Stimulated activated CD8-positive, alpha-beta memory T cell treated with anti-CD3 and anti-CD28 coated beads, Interleukin-12 subunit alpha, Interleukin-12 subunit beta, amount 100 ng/mL, for 4 hours (primary cell): ENCODE measurements at places on chromosomes 5 and 9.

- DNase-seq = no peak
Measured at GRCh38 chr9:107847978-107848964, 358.7 kb upstream of the KLF4 start.

GRCh38 chr9:120914396-120914795, 12.2 kb downstream of the TRAF1 start:
- no peak for DNase-seq

- no peak for DNase-seq
Measured at GRCh38 chr5:1899201-1899600, 16.5 kb upstream of the IRX4 start.

- DNase-seq = no peak
Measured at GRCh38 chr9:85895685-85896084, 45.3 kb upstream of the NAA35 start.

DNA sequence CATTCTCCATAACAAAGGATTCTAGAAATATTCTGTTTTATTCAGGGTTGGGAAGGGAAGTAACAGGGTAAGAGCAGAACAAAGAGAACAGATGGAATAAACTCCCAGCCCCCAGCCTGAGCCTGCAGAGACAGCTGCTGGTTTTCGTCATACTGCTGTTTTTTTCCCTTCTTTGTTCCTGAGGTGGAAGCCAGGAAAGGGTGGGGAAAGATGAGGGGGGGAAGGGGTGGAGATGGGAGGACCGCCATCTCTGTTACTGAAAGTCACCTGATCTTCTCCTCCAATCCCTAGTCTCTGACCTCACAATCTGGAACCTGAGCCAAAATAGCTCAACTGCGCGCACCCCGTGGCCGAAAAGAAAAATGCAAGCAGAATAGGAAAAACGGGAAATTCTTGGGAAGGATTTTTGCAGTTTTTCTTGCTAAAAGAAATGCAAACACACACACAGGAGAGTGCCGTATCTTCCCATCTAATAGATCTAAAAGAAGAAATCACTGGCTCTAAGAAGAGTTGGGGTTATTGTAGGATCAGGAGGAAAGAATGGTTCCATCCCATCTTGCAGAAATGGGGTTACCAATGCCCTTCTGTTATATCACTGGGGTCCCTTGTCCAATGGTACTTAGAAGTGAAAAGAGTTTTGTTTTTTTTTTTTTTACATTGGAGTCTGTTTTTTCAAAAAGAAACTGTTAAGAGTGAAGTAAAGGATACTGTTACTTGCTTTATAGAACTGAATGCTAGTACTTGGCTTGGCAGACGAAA, 57.9 kb downstream of the DIAPH1 start:
- no peak for DNase-seq

DNA sequence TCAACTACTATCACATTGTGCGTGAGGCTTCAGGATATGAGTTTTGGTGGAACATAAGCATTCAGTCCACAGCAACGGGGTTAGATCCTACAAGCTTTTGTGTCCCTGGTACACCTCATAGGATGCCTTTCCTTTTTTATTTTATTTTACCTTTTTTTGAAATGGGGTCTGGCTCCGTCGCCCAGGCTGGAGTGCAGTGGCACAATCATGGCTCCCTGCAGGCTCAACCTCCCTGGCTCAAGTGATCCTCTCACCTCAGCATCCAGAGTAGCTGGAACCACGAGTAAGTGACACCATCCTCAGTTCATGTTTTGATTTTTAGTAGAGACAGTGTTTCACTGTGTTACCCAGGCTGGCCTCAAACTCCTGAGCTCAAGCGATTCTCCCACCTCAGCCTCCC, 86.0 kb upstream of the RAI14 start:
- no peak for DNase-seq

GRCh38 chr5:73592551-73592950, 27.0 kb downstream of the UTP15 start:
- DNase-seq = no peak

DNA sequence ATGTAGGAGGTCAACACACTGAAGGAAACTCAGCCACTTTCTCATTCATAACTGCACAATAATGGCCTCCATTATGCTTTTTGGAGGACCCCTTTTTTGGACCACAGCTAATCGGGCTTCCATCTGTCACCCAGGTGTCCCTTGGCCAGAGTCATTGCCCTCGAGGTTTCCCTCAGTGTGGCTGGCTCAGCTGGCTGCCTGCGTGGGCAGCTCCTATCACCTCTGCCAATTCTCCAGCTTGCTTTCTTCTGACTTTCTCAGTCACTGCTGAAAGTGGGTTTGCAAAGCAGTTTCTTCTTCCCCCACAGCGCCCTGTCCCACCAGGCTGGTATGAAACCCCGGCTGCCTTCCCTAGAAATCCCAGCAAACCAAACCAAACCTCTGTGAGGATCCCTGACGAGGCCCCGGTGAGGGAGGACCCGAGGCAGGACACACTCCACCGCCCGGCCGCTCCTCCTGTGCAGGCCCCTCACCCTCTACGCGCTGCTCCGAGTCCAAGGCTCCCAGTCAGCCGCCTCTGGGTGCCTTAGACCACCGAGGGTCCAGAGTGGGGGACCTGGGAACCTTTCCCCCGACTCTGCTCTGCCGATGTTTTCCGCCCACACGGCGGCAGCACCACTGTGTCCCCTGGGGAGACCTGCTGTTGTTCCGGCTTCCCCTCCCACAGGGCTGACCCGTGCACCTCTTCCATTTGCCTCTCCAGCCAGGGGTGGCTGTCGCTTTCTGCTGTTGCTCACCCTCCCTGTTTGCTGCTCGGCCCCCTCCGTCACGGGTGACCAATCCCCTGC, 109.5 kb downstream of the TENT4A start:
- DNase-seq = no peak

- no peak for DNase-seq
Measured at GRCh38 chr5:25006237-25006636, 361.5 kb upstream of the CDH10 start.

DNA sequence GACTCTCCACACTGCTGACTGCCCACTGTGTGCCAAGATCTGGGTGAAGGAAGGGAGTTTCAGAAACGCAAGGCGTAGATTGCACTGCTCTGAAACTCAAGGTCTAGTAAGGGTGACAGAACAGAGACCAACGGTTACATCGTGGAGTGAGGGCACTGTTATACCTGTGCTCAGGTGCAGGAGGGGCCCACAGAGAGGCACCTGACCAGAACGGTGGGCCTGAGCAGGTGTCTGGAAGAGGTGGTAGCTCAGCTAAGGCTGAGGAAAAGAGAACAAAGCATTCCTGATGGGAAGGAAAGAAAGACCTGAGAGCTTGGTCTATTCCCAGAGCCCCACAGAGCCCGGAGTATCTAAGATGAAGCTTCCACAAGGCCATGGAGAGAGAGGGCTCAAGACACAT, 267.2 kb downstream of the MED10 start:
- no peak for DNase-seq

- DNase-seq = no peak
Measured at GRCh38 chr9:16964228-16964627, 93.8 kb upstream of the BNC2 start.

- no peak for DNase-seq
Measured at GRCh38 chr9:1208157-1208556, 158.0 kb downstream of the DMRT2 start.

GRCh38 chr5:175895215-175895614, 23.8 kb downstream of the CPLX2 start:
- DNase-seq = no peak

GRCh38 chr5:62082370-62082801, 223.6 kb upstream of the KIF2A start:
- DNase-seq = no peak

GRCh38 chr5:116297296-116297814, 212.5 kb downstream of the COMMD10 start:
- no peak for DNase-seq

- DNase-seq = no peak
Measured at GRCh38 chr5:59357381-59357977, 536.0 kb downstream of the PDE4D start.

DNA sequence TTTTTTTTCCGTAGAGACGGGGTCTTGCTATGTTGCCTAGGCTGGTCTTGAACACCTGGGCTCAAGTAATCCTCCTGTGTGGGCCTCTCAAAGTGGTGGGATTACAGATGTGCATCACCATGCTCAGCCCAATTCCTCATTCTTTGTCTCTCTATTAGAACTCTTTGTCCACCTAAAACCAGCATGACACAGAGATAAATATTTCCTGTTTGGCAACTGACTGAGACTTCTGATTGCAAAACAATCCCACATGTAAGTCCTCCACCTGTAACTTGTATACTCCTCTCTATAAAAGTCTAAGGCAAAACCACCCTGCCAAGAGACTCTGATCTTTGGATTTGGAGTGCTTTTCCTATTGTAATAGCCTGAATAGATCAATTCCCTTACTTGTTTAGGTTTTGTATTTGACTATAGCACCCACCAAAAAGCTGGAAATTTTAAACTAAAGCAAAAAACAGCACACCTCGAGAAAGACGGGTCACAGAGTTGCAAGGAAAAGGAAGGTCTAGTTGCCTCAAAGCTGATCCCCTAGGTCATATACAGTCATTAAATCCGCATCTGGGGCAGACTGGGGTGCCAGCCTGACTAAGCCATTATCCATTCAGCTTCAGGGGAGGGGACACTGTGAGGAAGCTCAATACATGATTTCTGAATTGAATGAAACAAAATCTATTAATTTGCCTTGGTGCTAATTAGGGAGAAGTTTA, 13.5 kb upstream of the KIF27 start:
- DNase-seq = no peak

DNA sequence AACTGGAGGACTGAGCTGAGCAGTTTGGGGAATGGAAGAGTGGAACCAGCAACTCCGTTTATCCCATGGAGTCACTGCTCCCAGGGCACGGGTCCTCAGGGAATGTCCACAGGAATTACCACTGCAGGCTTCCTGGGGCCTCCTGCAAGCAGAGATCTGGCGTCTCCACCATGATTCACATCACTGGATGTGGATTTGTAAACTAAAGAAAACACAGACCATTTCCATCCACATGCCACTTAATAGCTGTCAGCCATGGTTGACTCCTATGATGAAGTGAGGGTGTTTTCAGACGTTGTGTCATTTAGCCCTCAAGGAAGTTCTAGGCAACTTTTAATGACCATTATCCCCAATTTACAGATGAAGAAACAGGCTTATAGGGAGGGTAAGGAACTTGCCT, 30.2 kb downstream of the SNCAIP start:
- DNase-seq = no peak

DNA sequence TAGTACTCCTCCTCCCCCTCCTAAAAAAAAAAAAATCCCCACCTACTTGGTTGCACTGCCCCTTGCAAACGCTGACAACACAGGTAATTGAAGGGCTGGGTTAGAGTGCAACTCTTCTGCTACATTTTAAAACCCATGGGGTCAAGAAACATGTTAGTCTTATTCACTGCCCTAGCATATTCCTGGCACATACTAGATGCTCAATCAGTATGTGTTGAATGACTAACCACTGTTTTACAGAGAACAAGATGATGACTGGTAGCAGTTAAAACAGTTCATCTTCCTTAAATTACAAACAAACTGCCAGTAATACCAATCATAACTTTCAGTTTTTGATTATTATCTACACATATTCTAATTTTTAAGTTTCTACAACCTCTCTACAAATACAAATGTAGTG, 124.4 kb downstream of the NFIB start:
- DNase-seq = no peak

GRCh38 chr9:111467778-111468367, 16.3 kb downstream of the ECPAS start:
- no peak for DNase-seq

DNA sequence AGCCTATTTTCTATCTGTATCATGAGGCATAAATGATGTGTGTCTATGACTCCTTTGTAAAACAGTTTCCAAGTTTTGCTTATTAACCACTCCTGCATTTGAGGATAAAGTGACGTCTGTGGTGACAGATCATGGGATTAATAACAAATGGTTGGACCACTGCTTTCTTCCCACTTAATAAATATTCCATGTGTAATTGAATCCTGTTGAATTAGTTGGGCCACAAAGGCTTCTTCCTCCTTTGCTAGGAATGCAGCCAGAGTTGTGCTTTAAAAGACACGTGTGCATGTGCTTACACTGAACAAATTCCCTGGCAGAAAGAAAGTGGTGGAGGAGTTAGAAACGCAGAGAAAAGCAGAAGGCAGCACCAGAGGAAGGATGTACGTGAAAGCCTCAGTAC, 150.2 kb downstream of the ACTBL2 start:
- no peak for DNase-seq

DNA sequence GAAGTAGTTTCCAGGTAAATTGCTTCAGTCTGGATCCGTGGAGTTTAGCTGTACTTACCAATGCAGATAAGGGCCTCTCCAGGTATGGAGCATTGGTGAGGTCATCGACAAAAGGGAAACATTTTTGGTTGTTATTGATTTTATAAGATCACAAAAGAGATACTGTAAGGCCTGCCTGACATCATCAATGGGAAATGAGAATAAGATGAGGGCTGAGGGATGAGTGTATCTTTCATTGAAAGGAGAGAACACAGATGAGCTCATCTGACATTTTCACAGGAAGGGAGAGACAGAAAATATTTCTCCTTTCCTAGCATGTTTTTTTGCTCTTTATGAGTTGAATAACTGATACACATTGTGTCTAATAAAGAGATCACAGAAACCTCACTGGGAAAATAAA, 233.6 kb downstream of the SAXO1 start:
- no peak for DNase-seq

- DNase-seq = no peak
Measured at GRCh38 chr9:88017096-88017495, 42.8 kb upstream of the CDK20 start.

GRCh38 chr9:91150998-91151717, 210.6 kb downstream of the AUH start:
- DNase-seq = no peak

- no peak for DNase-seq
Measured at GRCh38 chr9:103900466-103900865, 193.6 kb upstream of the SMC2 start.

DNA sequence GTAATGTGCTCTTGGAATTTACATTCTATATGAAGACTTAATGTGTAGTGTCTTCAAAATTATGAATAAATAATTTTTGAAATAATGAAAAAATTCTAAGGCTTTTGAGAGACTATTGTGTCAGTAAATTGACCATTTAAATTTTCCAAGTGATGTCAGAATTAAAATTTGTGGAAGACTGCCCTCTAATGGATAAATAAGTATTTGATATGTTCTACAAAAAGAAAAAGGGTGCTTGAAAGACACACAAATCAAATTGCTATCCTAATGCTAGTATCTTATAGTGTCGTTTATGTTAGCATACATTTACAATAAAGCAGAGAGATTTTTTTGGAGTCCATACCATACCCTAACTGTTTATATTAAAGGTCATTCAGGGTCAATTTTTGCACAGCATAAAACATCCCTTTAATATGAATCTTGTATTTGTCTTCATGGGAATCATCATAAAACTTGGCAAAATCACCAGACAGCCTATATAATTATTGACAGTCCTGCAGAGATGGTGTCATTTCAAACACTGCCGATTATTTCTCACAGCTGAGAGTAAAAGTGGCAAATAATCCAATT, 120.8 kb upstream of the SLC27A6 start:
- no peak for DNase-seq

DNA sequence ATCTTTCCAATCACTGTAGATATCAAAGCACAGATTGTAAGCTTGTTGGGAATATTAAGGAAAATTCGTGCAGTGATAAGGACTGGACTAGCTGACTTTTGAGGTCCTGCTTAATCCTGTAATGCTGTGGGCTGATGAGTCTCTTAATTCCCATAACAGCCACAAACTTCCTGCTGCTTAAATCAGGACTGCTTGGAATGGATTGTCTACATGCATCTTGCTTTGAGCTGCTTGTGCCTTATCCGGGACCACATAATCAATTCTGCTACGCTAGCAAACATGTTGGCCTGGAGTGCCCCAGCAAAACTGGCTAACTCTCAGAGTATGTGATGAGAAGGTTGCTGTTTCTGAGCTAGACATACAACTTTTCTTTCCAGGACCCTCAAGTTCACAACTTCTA, 79.6 kb downstream of the SNCAIP start:
- no peak for DNase-seq

- DNase-seq = no peak
Measured at GRCh38 chr9:134966270-134966669, 48.6 kb upstream of the FCN1 start.
